ENCODE measurements at places on chromosomes 4 and X.

DNA sequence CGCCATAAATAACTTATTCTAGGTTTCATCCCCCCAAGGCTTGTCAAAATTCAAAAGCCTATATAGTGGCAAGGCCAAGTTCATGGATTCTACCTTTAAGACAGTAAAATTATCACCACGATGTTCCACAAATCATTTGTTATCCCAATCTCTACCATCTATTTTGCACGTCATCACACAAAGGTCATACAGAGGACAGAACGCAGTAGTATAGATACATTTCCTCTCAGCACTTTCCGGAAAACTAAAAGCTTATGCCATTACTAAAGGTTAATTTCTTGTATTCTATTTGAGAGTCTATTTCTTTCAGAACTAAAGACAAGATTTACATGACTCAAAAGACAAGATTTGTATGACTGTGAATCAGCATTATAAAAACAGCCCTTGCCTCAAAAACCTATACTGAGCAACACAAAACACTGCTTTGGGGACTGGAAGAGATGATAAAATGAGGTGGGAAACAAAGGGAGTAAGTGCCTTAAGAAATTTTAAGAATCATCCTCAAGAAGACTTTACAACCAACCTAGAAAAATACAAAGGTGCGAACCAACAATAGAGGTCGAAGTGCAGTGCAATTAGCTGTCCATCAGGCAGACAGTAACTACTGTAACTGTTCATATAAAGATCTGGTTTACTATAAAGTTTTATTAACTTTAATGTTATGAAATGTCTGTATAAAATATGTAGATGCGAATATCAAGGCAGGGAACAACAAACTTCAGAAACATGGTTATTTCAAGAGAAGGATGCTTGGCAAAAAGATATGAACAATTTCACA lies 7.6 kb downstream of the UBE2D3 start:
- no peak for DNase-seq

DNA sequence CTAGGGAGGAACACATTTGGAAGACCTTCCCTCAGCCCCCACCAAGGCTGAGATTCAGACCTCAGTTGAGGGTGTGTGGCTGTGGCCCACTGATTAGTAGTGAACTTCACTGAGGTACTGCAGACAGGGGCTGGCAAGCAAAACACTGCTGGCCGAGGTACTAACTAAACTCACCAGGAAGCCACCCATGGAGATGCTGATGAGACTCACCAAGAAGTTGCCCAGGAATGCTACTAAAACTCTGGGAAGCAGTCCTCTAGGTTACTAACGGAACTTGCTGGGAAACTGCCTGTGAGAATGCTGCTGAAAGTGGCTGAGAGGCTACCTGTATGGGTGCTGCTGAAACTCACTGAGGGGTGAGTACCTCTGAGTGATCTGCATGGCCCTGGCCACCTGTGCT lies 372.4 kb upstream of the RPS6KA3 start:
- DNase-seq, result no peak

DNA sequence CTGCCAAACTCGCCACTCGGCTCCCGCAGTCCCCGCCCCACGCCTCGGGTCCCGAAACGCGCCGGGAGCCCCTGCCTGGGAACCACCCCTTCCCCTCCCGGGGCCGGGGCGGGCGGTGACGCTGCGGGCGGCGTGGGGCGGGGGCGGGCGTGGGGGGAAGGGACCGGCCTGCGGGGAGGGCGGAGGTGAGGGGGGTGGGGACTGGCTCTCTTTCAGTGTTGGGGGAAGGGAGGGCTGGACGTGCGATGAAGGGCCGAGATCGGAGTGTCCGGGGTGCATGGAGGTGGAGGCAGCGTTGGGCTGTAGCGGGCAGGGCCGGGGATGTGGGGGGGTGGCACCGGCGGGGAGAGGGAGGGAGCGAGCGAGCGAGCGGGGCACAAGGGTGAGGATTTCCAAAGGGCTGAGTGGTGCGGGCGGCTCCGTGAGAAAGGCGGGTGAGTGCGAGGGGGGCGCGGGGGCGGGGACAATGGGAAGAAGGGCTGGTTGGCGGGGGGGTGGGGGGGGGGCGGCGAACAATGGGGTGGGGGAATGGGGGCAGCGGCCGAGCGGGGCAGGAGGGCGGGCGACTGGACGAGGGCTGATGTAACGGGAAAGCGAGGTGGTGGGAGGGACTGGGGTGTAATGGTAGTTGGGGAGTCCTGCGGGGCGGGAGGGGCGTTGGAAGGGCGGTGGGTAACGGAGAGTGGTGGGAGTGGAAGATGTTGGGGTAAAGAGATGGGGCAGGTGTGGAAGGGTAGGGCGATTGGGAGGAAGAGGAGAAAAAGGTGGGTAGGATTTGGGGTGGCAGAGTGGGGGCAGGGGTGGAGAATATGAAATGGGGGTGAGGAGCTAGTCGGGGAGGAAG lies 578 bp downstream of the DCUN1D4 start:
- DNase-seq, result no peak

DNA sequence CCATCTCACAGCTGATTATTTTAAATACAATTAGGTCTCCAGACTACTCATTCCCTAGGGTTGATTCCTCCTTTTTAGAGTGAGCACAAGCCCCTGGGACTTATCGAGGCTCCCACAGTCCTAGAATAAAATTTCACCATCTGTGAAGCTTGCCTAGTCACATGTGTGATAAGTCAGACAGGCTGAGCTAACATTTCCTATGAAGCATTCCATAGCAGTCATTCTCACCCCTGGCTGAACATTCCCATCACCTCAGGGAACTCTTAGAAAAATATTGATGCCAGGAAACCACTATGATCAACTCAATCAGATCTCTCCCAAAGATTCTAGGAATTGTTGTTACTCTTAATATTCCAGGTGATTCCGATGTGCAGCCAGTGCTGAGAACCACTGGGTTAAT lies 37.7 kb downstream of the ARHGEF9 start:
- DNase-seq, result no peak

GRCh38 chr4:52822972-52823701 lies 39.0 kb upstream of the RASL11B start:
- DNase-seq, result no peak

- DNase-seq, result no peak
Observed at GRCh38 chr4:109735566-109736365, 5.9 kb upstream of the PLA2G12A start.

- no peak for DNase-seq
Observed at GRCh38 chr4:91325495-91325894, 978.3 kb upstream of the GRID2 start.

DNA sequence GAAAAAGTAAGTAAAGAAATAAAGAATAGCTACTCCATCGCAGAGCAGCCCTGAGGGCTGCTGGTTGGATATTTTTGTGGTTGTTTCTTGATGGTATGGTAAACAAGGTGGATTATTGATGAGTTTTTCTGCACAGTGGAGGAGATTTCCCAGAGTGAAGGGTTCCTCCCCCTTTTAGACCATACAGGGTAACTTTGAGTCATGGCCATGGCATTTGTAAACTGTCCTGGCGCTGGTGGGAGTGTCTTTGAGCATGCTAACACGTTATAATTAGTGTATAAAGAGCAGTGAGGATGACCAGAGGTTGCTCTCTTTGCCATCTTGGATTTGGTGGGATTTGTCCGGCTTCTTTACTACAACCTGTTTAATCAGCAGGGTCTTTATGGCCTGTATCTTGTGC lies 128.2 kb downstream of the ASMT start:
- no peak for DNase-seq

- no peak for DNase-seq
Observed at GRCh38 chr4:54213001-54213400, 16.1 kb upstream of the PDGFRA start.
